ENCODE measurements at places on chromosomes 2 and 18.

DNA sequence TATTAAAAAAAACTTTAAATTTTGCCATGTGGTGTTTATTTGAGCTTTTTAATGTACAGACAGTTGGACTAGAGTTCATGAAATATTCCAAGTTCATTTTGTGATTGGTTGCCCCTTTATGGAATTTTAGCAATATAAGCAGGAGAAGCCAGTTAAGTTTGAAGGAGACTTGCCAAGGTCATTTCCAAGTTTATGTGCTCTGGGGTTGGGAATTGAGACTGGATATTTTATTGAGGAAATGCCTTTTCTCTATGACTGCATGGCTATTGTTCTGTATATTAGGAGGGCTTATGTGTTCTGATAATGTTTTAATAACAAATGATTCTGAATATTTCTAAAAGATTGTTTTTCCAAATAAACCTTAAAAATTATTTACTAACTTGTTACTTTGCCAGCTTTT, 67.0 kb upstream of the TCF4 start:
- DNase-seq, result no peak

DNA sequence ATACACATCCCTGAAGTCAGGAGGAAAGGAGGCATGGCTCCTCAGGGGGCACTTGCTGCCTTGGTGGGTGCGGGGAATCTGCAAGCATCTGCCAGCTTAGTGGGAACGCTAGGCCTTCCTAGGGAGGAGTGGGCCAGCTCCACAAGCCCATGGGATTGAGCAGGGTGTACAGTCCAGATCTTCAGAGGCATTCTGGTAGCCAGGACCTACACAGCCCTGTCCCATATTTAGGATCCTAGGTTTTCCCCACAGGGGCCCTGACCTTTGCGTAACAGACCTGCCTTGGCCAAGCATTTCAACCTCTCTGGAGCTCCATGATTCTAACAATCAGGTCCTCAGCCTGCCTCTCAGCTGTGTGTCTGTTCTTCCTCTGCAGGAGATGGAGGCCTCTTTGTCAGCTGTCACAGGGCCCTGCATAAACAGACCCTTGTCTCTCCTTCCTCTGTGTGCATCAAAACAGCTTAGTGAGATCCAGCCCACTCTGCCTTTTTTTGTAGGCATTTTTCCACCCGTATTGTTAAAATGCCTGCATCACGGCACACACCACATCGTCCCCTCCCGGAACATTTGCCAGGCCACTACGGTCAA, 140.2 kb upstream of the NDUFV2 start:
- no peak for DNase-seq

GRCh38 chr2:175414191-175414881, 232.8 kb upstream of the ATP5MC3 start:
- DNase-seq, result no peak

- DNase-seq, result no peak
Measured at GRCh38 chr2:32003791-32004190, 7.0 kb downstream of the MEMO1 start.

- no peak for DNase-seq
Measured at GRCh38 chr2:59182249-59182648, 941.1 kb upstream of the FANCL start.

- no peak for DNase-seq
Measured at GRCh38 chr2:74297391-74297790, 45.8 kb downstream of the SLC4A5 start.

- DNase-seq, result no peak
Measured at GRCh38 chr2:4992226-4992625, 700.0 kb upstream of the SOX11 start.

GRCh38 chr2:20327370-20327769, 23.3 kb downstream of the PUM2 start:
- DNase-seq, result no peak

- DNase-seq, result no peak
Measured at GRCh38 chr2:209905691-209906090, 96.7 kb upstream of the RPE start.

DNA sequence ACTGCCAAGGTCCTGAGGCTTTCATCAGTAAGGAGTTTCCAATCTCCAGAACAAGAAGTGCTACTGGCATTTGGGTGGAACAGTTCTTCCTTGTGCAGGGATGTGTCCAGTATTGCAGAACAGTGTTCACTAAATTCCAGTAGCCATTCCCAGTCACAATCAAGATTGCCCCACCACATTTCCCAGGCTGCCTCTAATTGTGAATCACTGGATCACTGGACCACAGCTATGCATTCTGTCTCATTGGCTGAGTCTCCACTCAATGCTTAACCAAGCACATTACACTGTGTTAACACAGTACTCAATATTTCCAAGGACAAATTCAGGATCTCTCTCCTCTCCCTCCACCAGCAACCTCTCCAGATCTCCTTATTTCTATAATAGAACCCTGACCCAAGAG, 160.2 kb upstream of the CCDC150 start:
- DNase-seq, result peak; percentile 84

- no peak for DNase-seq
Measured at GRCh38 chr2:106296182-106296815, 102.2 kb upstream of the UXS1 start.

- no peak for DNase-seq
Measured at GRCh38 chr2:30628341-30628740, 178.9 kb downstream of the CAPN13 start.

- no peak for DNase-seq
Measured at GRCh38 chr2:207316906-207317305, 151.2 kb upstream of the KLF7 start.

DNA sequence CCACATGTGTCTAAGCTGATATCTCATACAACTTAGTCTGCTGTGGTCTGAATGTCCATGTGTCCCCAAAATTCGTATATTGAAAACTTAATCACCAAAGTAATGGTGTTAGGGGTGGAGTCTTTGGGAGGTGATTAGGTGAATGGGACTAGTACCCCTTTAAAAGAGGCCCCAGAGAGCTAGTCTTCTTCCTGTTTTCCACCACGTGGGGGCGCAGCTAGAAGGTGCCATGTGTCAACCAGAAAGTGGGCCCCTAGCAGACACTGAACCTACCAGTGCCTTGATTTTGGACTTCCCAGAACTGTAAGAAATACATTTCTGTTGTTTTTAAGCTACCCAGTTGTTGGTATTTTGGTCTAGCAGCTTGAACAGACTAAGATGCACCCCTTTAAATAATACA, 86.6 kb downstream of the ASB1 start:
- no peak for DNase-seq

DNA sequence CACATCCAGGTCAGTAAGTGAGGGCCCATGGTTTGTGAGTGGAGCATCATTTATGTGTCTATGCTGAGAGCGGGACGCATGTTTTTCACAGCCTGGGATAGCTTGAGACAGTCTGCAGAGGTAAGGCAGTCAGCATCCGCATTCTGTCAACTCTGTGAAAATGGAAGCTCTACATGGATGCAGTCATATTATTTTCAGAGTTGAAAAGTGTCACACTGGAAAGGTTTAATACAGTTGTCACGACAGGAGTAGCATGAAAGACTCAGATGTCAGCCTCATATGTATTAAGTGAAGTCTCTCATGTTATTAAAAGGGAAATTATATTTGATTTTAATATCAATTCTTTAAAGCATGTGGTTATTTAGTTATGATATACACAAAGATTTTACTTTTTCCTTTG, 436.9 kb upstream of the GYPC start:
- no peak for DNase-seq

DNA sequence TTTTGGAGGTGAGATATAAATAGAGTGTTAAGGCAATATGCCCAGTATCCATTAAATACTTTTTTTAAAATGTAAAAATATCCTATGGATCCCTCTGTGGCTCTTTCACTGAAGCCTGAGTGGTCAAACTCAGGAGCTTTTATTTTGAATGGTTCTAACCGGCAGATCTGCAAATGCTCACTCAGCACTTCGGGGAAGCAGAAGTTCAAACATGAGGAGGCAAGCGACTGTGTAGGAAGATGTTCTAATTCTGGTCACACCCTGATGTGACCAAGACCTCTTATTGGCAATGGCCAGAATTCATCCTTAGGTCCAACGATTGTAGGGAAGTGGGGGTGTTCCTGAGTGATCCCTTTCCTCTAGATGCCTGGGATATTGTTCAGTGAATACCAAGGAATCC, 168.8 kb downstream of the CDCA7 start:
- DNase-seq, result no peak

DNA sequence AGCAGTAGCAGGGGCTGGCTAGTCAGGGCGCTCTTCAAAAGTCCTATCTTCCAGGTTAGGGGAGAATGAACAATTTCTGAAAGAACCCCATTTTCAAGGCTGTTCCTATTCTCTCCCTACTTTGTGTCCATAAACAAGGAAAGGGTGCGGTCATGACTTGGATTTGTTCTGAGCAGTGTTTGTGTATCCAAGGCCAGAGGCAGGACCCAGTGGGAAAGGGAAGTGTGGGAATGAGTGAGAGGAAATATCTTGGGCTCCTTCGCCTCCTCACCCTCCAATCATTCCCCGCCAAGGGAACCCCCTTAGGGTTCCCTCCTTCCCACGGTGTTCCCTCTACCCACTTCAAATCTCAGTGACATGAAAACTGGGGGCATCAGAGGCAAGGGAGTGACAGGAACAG, 25.5 kb upstream of the SPTBN1 start:
- DNase-seq, result no peak

GRCh38 chr2:209696836-209697711, 74.6 kb upstream of the UNC80 start:
- DNase-seq, result no peak

DNA sequence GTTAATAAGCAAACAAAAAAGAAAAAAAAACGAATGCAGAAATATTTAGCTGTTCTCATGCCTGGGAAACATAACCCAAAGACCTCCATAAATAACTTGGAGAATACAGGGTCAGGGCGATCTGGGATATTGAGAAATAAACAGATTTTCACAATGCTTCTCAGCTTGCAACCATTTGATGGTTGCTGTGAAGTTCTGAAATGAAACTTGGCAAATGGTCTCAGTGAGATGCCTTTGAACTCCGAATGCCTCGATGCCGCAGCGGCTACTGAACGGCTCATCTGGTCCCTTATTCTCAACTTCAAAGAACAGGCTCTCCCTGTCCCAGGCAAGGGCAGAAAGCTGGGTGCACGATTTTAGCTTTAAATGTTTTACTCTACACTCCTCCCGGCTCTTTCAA, 78.1 kb downstream of the ZNF516 start:
- DNase-seq, result peak; percentile 37

- DNase-seq, result no peak
Measured at GRCh38 chr18:63071701-63072141, 247.8 kb downstream of the BCL2 start.

GRCh38 chr2:152339556-152340286, 4.7 kb downstream of the FMNL2 start:
- DNase-seq, result no peak

- DNase-seq, result no peak
Measured at GRCh38 chr2:70676301-70677035, 91.5 kb downstream of the ADD2 start.

GRCh38 chr2:230793572-230794359, 71.0 kb upstream of the ITM2C start:
- peak; percentile 98 for DNase-seq

DNA sequence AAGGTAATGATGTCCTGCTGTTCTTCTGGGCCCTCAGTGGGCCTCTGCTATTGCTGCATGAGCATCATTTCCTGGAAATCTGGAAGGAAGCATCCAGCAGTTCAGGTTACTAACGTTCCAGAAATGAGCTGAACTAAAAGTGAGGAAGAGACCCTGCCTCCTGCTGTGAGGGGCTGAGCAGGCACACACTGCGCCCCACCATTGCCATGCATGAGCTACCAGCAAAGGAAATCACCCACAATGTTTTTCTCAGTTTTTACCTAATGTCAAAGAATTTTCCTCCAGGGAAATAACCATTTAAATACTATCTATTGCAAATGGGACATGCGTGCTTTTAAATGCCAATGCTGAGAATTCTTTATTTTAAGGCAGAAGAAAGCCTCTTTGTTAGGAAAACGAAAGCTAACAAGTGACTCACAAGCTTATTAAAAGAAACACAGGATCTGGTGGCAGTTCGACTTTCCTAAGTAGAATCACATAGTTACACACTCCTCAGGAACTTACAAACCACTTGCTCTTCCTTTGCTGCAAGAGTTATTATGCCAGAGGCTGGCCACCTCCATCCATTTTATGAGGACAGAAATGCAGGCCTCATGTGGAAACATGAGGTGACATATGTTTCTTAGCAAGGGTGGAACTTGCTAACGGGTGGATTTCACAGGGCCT, 152.6 kb upstream of the TTC39C start:
- peak; percentile 94 for DNase-seq

- DNase-seq, result no peak
Measured at GRCh38 chr2:197538412-197538811, 22.5 kb downstream of the MOB4 start.

- DNase-seq, result no peak
Measured at GRCh38 chr2:9967053-9967775, 15.7 kb downstream of the GRHL1 start.

DNA sequence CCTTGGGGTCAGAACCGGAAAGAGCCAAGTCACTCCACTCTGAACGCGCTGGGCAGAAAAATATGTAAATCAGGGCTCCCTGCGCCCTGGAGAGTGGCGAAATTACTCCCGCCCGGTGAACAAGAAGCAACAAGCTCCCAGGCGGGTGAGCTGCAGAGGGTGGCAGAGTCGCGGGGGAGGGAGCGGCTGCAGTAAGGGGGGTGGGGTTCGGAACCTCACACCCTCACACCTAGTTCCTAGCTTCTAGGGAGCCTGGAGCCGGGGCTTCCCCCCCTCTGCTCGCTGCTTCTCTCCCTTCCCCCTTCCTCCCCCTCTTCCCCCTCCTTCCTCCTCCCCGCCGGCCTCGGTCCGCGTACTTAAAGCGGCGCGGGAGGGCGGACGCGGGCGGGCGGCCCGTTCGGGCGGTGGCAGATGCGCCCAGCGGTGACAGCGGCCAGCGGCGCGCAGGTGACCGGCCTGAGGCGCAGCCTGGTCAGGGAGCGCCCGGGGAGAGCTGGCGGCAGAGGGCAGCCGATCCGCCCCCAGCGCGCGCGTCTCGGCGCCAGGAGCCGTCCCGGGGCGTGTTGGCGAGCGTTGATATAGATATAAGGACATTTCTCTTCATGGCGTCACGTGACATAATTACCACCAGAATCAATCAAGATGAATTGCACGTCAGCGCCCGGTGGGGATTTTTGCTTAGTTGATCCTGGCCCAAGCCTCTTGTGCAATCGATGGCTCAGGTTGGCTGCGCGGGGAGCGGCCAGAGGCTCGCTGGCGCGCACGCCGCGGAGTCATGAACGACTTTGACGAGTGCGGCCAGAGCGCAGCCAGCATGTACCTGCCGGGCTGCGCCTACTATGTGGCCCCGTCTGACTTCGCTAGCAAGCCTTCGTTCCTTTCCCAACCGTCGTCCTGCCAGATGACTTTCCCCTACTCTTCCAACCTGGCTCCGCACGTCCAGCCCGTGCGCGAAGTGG, at the start of gene HOXD11:
Gene HOXD11, plus strand, starts transcription at position 700 of the 959 bp plus-strand sequence. Its CDS starts 76 bp downstream, at position 776.
- no peak for DNase-seq

DNA sequence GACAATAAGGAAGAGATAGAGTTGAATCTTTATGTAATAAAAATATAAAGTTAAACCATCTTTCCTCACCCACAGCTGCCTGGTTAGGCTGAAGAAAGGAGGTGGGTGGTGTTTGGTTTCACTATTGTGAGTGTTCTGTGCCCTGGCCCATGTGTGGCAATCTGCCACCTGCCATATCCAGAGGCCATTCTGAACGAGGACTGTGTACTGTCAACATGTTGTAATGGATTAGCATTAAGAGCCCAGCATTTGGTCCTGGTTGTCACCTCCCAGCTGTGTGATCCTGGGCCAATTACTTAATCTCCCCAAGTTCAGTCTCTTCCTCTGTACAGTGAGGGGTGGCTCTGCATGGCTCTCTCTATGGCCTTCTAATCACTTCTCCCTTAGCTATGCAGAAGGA, 118.2 kb upstream of the SEC11C start:
- no peak for DNase-seq

All from AG09309 (cell line).